ENCODE measurements at places on chromosomes 2 and 18.
A peak's percentile ranks its signal among the peaks of the same experiment; 100 is the strongest.

- DNase-seq: no peak
Measured at GRCh38 chr2:202035089-202035940, 1.7 kb downstream of the FZD7 start.

DNA sequence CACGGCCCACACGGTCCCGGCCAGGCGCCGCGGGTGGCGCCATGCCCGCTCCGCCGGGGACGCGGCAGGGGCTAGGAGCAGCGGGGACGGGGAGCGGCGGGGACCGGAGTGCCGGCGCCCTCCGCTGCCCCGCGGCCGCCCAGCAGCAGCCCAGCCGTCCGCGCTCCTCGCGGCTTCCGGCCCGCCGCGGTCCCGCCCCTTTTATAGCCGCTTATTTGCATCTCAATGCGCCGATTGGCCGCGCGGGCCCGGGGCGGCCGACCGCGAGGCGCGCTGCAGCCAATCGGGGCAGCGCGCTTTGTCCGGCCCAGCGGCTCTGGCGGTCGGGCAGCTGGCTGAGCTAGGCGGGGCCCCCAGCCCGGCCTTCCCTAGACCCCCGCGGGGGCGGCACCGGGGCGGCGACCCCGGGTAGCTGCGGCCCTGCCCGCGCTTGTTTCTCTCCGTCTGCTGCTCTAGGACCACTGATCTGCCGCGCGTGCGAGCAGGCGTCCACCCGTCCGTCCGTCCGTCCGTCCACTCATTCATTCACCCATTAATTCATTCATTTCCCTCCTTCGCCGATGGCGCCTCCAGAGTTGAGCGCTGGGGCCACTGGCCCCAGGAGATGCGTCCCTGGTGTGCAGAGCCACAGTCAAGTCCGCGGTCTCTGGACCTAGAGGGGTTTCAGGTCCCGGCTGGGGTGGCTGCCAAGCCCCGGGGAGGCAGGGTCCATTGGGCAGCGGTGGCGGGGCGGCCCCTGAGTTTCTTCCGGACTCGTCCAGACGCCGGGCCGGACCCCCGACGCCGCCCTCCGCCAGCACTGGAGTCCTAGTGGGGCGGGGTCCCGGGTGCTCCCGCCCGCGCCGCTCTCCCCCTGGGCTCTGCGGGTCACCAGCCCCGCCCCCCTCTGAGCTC, at the start of gene HES6:
TSS of gene HES6 (minus strand) at position 176 of the 894 bp plus-strand sequence. CDS start at position 43, 133 bp downstream.
- peak; percentile 99 for DNase-seq

GRCh38 chr2:223196331-223196730, 144.3 kb downstream of the KCNE4 start:
- DNase-seq: no peak

GRCh38 chr18:54742120-54742519, 86.2 kb upstream of the RAB27B start:
- no peak for DNase-seq

GRCh38 chr2:160932960-160933359, 227.3 kb upstream of the TANK start:
- DNase-seq: peak; percentile 58

DNA sequence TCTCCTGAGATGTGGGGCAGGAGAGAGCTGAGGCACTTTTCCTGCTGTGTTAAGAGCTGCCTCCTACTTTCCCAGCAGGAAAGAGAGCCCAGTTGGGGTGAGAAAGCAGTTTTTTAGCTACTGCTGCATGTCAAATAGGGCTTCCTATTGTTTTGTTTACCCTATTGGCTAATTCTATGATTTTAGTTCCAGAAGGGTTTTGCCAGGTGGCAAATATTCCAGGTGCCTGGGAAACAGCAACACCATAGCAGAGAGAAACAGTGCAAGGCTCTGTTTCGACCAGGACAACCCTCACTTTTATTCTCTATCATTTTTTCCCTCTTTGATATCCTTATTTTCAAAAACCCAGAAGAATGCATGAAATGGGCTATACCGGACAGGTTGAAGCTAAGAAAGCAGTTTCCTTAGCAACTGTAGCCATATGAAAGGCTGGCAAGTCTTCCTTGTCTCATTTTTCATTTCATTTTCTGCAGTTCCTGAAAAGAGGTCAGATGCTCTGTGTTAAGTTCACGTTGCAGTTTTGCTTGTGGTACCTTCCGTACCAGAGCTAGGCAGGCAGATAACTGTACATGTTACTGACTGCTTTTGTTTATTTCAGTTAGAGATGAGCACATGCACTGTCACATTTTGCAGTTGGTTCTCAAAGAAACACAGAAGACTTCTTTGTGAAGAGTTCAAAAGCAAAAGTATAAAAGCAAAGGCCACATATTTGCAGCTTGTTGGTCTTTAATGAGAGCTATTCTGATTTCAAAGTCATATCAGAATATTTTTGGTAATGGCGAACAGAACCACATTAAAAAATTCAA, 84.8 kb downstream of the AQP4 start:
- no peak for DNase-seq

DNA sequence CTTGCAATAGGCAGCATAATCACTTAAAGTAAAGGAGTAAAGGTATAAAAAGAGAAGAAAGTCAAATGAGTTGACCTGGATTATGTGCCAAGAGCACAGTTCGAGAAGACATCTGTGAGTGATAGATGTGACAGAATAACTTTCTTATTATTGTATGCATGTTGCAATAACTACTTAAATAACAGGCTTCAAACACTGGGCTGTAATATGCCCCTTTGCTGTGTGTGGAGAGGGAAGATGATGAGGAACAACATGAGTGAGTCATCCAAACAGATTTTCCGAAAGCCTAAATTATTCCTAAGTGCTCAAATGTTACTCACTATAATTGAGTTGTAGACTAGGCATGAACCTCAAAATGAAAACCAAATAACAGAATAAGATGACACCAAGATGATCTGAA, 328.1 kb downstream of the EXOC6B start:
- DNase-seq: no peak

- no peak for DNase-seq
Measured at GRCh38 chr18:2846636-2847316, at the start of gene EMILIN2. Gene EMILIN2, plus strand, starts transcription at chr18:2847006. Its CDS starts 183 bp downstream, at chr18:2847189.

GRCh38 chr2:80560326-80560725, 255.8 kb upstream of the LRRTM1 start:
- no peak for DNase-seq

DNA sequence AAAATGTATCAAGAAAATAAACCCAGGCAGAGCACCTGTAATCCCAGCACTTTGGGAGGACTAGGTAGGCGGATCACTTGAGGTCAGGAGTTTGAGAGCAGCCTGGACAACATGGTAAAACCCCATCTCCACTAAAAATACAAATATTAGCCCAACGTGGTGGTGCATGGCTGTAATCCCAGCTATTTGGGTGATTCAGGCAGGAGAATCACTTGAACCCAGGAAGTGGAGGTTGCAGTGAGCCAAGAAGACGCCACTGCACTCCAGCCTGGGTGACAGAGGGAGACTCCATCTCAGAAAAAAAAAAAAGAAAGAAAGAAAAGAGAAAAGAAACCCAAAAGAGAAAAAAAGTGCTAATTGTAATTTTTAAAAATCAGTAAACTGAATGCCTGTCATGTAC, 41.4 kb downstream of the DDX18 start:
- DNase-seq: no peak

- DNase-seq: no peak
Measured at GRCh38 chr2:44267796-44268648, 7.3 kb upstream of the SLC3A1 start.

GRCh38 chr18:58058720-58059119, 14.7 kb downstream of the NEDD4L start:
- DNase-seq: peak; percentile 73

DNA sequence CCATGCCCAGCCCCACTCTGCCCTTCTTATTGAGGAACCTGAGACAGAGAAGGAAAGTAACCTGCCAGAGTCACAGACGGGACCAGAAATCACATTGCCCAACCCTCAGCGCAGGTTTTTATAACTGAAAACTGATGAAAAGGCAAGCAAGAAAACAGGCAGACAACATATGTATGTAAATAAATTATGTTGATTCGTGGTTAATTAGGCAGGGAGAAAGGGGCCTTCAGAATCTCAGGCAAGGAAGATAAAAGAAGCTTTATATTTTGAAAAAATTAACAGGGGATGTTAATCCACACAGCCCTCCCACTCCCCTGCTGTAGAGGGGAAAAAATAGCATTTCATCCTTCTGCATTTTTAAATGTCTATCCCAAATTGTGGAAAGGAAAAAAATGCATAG, 378.5 kb downstream of the PIK3C3 start:
- no peak for DNase-seq

DNA sequence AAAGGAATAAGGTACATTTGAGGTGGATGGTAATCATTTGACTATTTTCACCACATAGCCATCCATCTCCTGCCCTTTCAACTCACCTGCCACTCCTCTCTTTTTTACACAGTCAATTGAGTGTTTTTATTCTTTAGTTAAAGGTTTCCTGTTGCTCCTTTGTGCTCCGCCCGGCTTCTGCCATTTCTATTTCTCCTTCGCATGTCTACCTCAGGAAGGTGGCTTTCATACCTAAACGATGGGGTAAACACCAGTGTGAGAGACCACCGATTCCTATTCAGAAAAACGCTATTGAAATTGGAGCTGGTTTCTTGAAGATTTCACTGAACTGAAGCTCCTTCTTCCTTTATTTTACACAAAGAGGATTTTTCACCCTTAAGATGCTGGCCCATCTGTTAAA, 1628.0 kb upstream of the PIK3C3 start:
- no peak for DNase-seq

DNA sequence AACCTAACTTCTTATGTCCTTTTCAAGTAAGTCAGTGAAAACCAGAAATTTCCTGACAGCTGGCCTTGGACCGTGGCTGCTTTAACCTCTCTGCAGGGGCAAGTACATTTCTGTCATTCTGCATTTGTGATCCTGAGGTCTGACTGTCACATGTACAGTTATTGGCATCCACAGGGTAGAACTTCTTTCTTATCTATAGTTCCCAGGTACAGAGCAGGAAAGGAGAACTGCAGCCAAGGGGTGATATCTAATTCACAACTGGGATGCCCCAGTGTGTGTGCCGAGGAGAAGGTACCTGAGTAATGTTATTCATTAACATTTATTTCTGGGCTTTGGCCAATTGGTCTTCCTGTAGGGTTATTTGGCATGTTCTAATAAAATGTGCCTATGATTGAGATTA, 468.9 kb downstream of the PARD3B start:
- no peak for DNase-seq

DNA sequence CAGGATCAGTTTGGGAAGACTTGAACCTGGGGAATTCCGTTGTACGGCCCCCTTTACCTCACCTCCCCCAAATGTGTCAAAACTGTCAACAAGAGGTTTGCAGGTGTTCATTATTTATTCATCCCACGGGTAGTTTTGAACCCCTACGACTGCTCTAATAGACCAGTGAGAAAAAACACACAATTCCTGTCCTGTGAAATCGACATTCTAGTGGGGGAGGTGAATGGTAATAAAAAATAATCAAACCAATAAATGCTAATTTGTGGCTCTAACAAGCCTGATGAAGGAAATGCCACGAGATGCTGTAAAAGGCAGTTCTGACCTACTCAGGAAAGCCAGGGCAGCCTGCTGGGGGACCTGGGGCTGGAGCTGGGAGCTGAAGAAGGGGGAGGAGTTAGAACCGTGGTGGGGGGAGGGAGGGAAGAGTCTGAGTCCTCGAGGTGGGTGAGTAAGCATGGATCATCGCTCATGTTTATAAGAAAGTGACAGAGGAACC, 463 bp upstream of the DNAJB2 start:
- DNase-seq: no peak

GRCh38 chr2:180128861-180129260, 121.8 kb upstream of the CWC22 start:
- DNase-seq: no peak

- DNase-seq: no peak
Measured at GRCh38 chr2:20544153-20544747, 97.4 kb downstream of the RHOB start.

DNA sequence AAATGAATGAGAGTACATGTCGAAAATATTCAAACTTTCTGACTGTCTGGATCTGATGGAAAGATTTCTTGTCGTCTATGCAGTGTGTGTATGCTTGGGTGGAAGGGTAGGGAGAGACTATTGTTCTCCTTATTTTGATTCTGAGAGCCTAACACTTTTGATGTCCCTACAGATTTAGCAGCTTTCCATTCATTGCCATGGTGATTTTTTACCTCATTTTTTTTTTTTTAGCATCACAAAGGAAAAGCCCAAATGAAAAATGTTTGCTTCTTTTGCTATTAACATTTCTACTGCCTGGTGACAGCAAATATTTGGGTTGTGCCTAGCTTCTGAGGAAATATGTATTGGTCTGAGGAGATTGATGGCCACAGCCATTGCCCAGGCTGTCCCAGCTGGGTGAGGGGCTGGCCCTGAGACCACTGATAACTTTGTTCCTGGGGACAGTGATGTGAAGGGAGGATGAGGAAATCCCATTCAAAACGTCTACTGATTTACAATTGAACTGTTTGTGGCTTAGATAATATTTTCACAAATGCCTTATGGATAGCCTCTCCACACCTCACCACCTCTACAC, 558.6 kb downstream of the DCC start:
- no peak for DNase-seq

DNA sequence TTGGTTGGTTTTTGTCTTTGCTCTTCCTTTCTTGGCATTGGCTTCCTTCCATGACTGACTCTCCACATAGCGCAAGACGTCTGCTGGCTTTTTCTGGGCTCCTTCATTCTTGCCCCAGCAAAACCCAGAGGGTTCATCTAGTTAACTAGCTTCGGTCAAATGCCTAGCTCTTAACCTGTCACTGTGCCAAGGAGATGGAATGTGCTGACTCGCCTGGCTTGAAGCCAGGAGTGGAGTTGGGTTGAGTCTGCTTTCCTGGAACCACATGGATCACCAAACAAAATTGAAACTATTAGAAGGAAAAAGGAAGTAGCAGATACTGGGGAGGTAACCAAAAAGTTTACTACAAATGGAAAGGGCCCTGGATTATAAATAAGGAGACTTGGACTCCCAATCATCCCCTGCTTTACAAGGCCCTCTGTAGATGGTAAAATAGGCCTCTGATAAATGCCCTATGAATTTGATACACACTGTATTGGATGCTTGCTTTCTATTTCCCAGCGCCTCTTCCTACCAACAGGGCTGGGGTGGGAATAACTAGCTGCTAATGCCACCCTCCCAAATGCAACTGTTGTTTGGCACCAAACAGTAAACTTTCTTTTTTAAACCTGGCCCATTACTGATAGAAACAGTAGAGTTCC, 11.3 kb downstream of the MALT1 start:
- DNase-seq: peak; percentile 46

GRCh38 chr2:878245-878930, 72.3 kb upstream of the SNTG2 start:
- no peak for DNase-seq

- DNase-seq: peak; percentile 88
Measured at GRCh38 chr2:229160180-229160579, 110.9 kb downstream of the PID1 start.

DNA sequence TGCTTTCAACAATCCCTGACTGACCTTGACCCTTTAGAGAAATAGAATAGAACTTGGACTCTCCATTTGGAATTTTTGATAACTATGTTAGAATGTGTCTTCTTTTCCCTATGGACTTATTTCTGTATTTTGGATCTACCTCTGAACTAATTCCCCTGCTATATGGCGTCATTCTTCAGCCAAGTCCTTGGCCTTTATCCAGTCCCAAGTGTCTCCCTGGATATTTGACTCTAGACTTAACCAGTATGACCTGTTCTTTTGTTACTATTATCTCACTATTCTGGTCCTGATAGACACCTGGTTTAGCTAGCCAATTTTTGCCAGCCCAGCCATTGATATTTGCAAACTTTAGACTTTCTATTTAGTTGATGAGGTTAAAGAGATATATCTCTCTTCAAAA, 186.8 kb downstream of the KCNS3 start:
- no peak for DNase-seq

GRCh38 chr18:303607-304006, 35.8 kb upstream of the THOC1 start:
- DNase-seq: no peak

- DNase-seq: no peak
Measured at GRCh38 chr2:50466685-50467084, 565.2 kb downstream of the NRXN1 start.

- DNase-seq: no peak
Measured at GRCh38 chr2:73908689-73909652, 16.2 kb downstream of the ACTG2 start.
